ENCODE measurements at places on chromosomes 7 and 10. TPM values are rescaled to one million over a fixed set of nuclear protein-coding genes. Genes with fewer than 3 reads are reported as not detected.

- DNase-seq = no peak
Measured at GRCh38 chr10:132381741-132382140, 15.3 kb upstream of the PWWP2B start.

GRCh38 chr7:121313793-121314676 is 14.8 kb upstream of the WNT16 start:
- DNase-seq = no peak

- DNase-seq = no peak
Measured at GRCh38 chr10:124731551-124731950, 12.6 kb downstream of the FAM53B start.

Gene AMZ1
- not detected for total RNA-seq

Gene ZPBP
- not detected for total RNA-seq

GRCh38 chr7:8413600-8413999 is 19.8 kb upstream of the NXPH1 start:
- no peak for DNase-seq

- DNase-seq = peak; percentile 72
Measured at GRCh38 chr10:58335306-58336005, 650 bp downstream of the UBE2D1 start.

- no peak for DNase-seq
Measured at GRCh38 chr7:80967071-80967916, 48.4 kb upstream of the SEMA3C start.

GRCh38 chr7:92705831-92706230 is 115.6 kb upstream of the FAM133B start:
- DNase-seq = no peak
